Lower lobe of right lung (tissue), 2 donors: ENCODE measurements at places on chromosomes 7 and 10. TPM values are rescaled to one million over a fixed set of nuclear protein-coding genes. Genes with fewer than 3 reads are reported as not detected.
A peak's percentile ranks its signal among the peaks of the same experiment; 100 is the strongest.

- H3K4me1 ChIP-seq = no peaks in the 10 kb centered on the region
- DNase-seq = no peak
- H3K4me3 ChIP-seq = no peak overlapping the region
- H3K27me3 ChIP-seq = no peaks in the 10 kb centered on the region
These were observed 16.9 kb upstream of the TAX1BP1 start for GRCh38 chr7:27723085-27723484.

DNA sequence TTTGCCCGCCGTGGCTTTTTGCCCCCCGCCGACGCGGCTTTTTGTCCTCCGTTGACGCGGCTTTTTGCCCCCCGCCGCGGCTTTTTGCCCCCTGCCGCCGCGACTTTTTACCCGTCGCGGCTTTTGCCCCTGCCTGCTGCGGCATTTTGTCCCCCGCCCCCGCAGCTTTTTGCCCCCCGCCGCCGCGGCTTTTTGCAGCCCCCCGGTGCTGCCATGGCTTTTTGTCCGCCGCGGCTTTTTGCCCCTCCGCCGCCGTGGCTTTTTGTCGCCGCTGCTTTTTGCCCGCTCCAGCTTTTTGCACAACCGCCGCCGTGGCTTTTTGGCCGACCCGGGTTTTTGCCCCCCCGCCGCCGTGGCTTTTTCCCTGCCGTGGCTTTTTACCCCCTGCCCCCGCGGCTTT lies 506.6 kb downstream of the ZNF37A start:
- DNase-seq = no peak
- H3K27ac ChIP-seq = no peak overlapping the region
- no peaks in the 10 kb centered on the region for H3K36me3 ChIP-seq
- no peak overlapping the region for H3K4me3 ChIP-seq
- no peaks in the 10 kb centered on the region for H3K4me1 ChIP-seq

DNA sequence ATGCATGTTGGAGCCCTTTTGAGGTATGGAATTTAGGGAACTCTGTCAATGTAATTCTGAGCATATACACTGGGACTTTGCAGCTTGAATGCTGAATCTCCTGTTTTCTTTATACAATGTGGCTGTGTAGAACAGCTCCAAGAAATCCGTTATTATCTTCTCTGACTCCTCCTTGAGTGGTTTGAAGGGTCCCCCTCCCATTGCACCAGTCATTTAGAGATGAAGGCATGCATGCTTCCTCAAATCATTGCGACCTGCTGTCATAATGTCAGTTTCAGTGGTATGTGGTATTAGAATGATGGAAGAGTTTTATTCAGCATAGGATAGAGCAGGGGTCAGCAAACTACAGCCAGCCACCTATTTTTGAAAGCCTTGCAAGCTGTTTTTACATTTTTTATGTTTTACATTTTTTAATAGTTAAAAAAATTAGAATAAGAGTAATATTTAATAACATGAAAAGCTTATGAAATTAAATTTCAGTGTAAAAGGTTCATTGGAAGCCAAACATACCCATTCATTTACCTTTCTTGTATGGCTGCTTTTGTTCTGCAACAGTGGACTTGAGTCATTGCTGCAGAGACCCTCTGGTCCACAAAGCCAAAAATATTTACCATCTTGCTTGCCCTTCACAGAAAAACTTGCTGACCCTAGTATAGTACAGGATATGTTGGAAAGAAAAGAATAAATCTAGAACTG lies 8.1 kb downstream of the STK17A start:
- no peak overlapping the region for H3K27ac ChIP-seq
- no peak for DNase-seq
- H3K4me1 ChIP-seq = peaks cover 7% of the 10 kb centered on the region
- no peaks in the 10 kb centered on the region for H3K27me3 ChIP-seq

GRCh38 chr10:92572362-92573090 lies 1.4 kb downstream of the IDE start:
- H3K27me3 ChIP-seq = no peaks in the 10 kb centered on the region
- H3K4me1 ChIP-seq = peaks cover 28% of the 10 kb centered on the region
- peak overlapping the region; percentile 92 for H3K27ac ChIP-seq

- no peak overlapping the region for H3K4me3 ChIP-seq
- H3K4me1 ChIP-seq = no peaks in the 10 kb centered on the region
- no peak for DNase-seq
- H3K36me3 ChIP-seq = no peaks in the 10 kb centered on the region
- no peaks in the 10 kb centered on the region for H3K27me3 ChIP-seq
These were observed 212.6 kb downstream of the WDR11 start for GRCh38 chr10:121063744-121064143.

- H3K4me1 ChIP-seq = no peaks in the 10 kb centered on the region
- no peak overlapping the region for H3K27ac ChIP-seq
- H3K27me3 ChIP-seq = no peaks in the 10 kb centered on the region
These were observed 53.3 kb upstream of the UBN2 start for GRCh38 chr7:139177696-139178095.

DNA sequence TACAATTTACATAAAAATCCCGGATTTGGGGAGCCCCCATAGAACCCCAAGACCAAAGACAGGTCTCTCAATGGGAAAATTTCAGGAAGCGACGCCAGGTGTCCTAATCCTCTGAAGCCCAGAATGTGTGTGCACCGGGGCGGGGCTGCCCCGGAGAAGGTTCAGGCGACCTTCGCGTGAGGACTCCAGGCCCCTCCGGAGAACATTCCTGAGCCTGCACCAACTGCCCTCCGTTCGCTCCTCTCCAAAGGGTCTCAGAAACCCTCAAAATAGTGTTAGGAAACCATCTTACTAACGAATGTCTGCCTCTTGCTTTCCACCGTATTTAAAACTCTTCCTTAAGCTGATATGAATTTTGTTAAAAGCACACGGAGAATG lies 78.5 kb upstream of the INSIG1 start:
- H3K4me1 ChIP-seq = no peaks in the 10 kb centered on the region
- H3K27ac ChIP-seq = no peak overlapping the region
- no peak overlapping the region for H3K4me3 ChIP-seq
- H3K36me3 ChIP-seq = no peaks in the 10 kb centered on the region
- DNase-seq = no peak
- peaks cover 12% of the 10 kb centered on the region for H3K27me3 ChIP-seq

Gene CADPS2
- 41.1 TPM for total RNA-seq

Gene BAIAP2L1
- 21.1 TPM for total RNA-seq
